Activated CD4-positive, alpha-beta T cell treated with anti-CD3 and anti-CD28 coated beads for 36 hours (primary cell): ENCODE measurements at places on chromosomes 1 and 21. TPM values are rescaled to one million over a fixed set of nuclear protein-coding genes. Genes with fewer than 3 reads are reported as not detected.

The PDC gene
- total RNA-seq, result not detected

The DNALI1 gene
- total RNA-seq, result not detected

The ELAVL4 gene
- not detected for total RNA-seq

DNA sequence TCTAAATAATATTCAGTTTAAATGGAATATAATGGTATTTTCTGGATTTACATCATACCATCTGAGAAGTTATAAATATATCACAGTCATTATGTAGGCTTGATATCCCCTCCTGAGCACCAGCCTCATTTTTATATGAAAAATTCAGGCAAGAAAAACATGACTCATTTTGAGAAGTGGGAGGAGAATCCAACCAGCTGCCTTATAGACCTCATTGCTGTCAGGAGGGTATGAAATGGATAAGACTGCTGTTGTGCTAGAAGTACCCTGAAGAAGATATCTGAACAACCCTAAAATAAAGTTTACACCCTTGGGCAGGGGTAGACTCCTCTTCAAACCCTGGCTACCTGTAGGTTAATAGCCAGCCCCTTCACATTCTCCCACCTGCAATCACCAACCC lies 8.8 kb downstream of the GIPC2 start:
- no peaks in the 10 kb centered on the region for H3K36me3 ChIP-seq
- DNase-seq, result no peak
- peaks cover 5% of the 10 kb centered on the region for H3K4me1 ChIP-seq

GRCh38 chr1:167881786-167882185 lies 32.1 kb downstream of the ADCY10 start:
- no peak for DNase-seq
- no peaks in the 10 kb centered on the region for H3K36me3 ChIP-seq
- H3K4me1 ChIP-seq, result no peaks in the 10 kb centered on the region
- no peaks in the 10 kb centered on the region for H3K27me3 ChIP-seq
- H3K27ac ChIP-seq, result no peak overlapping the region
- H3K4me3 ChIP-seq, result no peak overlapping the region

DNA sequence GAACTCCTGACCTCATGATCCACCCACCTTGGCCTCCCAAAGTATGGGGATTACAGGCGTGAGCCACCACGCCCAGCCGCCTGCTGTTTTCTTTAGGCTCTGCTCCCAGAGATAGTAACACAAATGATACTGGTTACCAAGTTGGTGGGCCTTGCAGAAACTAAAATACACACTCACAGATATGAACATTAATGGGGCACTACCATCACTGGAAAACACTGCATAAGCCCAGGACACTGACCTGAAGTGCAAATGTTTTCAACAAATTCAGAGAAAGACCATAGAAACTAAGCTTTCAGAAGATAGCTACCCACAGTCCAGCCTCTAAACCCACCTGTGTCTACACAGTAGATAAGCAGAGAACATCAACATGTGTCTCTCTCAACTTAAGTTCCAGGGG lies 180.5 kb downstream of the FCRL5 start:
- H3K4me3 ChIP-seq, result no peak overlapping the region
- H3K4me1 ChIP-seq, result no peaks in the 10 kb centered on the region
- H3K36me3 ChIP-seq, result no peaks in the 10 kb centered on the region
- DNase-seq, result no peak
- H3K27ac ChIP-seq, result no peak overlapping the region
- H3K27me3 ChIP-seq, result peaks cover 7% of the 10 kb centered on the region
